ENCODE measurements at places on chromosomes 5 and 9. TPM values are rescaled to one million over a fixed set of nuclear protein-coding genes. Genes with fewer than 3 reads are reported as not detected.

DNA sequence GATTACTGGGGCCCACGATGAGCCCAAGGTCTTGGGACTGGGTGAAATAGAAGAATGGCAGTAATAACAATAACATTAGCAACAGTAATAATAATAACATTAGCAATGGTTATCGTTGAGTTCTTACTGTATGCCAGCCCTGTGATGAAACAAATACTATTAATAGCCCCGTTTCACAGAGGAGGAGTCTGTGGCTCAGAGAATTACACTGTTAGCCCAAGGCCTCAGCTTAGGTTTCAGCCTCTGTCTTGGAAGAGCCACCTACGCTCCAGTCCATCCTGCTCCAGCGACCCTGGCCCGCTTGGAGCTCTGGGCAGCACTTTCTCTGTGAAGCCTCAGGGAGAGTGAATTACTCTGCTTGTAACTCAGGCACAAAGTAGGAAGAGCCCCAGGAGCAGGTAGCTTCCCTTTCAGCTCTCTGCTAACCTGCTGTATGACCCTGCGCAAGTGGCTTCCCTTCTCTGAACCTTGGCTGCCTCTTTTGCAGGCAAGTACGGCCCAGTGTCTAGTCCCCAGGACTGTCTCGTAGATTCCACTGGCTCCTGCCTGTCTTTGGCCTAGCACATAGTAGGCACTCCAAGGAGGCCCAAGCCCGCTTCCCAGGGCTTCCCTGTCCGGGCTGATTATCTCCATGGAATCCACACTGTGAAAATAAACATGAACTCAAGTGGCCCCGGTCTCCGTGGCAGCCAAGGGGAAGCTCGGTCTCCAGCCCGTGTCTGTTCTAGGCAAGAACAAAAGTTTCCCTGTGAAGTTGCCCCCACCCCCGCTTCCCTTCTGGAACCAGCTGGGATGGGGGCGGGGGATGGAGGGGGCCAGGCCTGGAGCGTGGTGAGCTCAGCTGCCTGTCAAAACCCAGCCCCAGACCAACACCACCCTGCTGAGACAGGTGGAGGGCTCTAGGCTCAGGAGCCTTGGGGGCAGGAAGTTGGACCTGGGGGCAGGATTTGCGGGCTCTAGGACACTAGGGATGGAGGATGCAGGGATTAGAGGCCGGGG lies 26.2 kb upstream of the LMX1B start:
- no peaks in the 10 kb centered on the region for H3K36me3 ChIP-seq
- H3K27me3 ChIP-seq = no peaks in the 10 kb centered on the region
- DNase-seq = no peak
- H3K4me1 ChIP-seq = peaks cover 12% of the 10 kb centered on the region
- no peak overlapping the region for H3K4me3 ChIP-seq

DNA sequence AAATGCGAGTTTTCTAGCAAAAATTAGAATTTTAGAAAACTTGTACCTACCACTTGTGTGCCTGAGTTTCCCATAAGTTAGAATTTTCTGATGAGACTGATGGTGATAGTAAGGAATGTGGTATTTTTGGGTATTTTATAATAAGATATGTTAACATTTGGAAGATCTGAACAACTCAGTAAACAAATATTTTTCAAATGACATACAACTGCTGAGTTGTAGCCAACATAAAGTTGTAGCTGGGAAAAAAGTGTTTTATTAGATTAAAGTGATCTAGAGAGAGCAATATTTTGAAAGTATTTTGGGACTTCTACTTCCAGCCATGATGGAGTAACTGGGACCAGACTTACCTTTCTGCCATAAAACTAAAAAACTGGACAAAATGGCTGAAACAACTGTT lies 37.9 kb downstream of the GEMIN5 start:
- no peak for DNase-seq
- no peak overlapping the region for H3K27ac ChIP-seq
- peaks cover 10% of the 10 kb centered on the region for H3K36me3 ChIP-seq

- DNase-seq = no peak
- no peaks in the 10 kb centered on the region for H3K4me1 ChIP-seq
- H3K4me3 ChIP-seq = no peak overlapping the region
- no peaks in the 10 kb centered on the region for H3K27me3 ChIP-seq
- no peaks in the 10 kb centered on the region for H3K36me3 ChIP-seq
- no peak overlapping the region for H3K27ac ChIP-seq
These were observed 82.7 kb downstream of the BNC2 start for GRCh38 chr9:16787724-16788123.

- no peaks in the 10 kb centered on the region for H3K27me3 ChIP-seq
- no peak for DNase-seq
- peak overlapping the region; percentile 77 for H3K27ac ChIP-seq
- H3K4me3 ChIP-seq = no peak overlapping the region
- no peaks in the 10 kb centered on the region for H3K36me3 ChIP-seq
These were observed 19.4 kb downstream of the ERGIC1 start for GRCh38 chr5:172853355-172853975.

GRCh38 chr5:157865781-157866180 lies 6.8 kb upstream of the CLINT1 start:
- no peaks in the 10 kb centered on the region for H3K4me1 ChIP-seq
- no peak overlapping the region for H3K27ac ChIP-seq
- no peak overlapping the region for H3K4me3 ChIP-seq
- no peak for DNase-seq

The IL13 gene
- not detected for total RNA-seq

The GABRA6 gene
- not detected for total RNA-seq
